Spinal cord (tissue), 10 donors: ENCODE measurements at places on chromosomes 5 and 9.

GRCh38 chr5:172395483-172395882 is 58.8 kb downstream of the SH3PXD2B start:
- no peak for DNase-seq

- DNase-seq = no peak
These were observed 820 bp downstream of the PCDHGA4 start for GRCh38 chr5:141355641-141356040.

- no peak for DNase-seq
These were observed 505.6 kb downstream of the TLE1 start for GRCh38 chr9:81183761-81184160.

DNA sequence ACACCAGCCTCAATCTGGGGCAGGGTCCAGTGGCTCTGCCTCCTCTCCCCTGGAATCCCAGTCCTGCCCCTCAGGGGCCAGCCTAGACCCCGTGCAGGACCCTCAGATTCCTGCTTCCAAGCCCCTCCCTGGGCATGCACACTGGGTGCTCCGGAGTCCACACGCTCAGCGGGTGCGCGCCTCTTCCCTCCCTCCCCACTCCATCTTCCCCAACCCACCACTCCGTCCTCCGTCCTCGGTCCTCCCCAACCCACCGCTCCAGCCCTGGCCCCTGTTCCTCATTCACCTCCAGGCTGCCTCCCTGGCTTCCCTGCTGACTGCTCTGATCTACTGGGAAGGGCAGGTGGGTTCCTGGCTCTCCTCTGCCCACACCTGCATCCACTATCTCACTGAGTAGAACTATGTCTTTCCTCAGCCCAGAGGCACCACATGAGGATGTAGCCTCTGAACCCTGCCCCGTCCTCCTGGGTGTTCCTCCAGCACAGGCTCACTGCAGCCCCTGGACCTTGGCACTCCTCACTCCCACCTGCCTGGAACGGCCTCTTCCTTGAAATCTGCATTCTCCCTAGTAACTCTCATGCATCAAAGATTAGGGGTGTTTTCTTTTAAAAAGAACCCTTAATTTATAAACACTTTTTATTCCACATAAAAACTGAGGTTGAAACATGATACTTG is 92.8 kb downstream of the CAMSAP1 start:
- DNase-seq = no peak

DNA sequence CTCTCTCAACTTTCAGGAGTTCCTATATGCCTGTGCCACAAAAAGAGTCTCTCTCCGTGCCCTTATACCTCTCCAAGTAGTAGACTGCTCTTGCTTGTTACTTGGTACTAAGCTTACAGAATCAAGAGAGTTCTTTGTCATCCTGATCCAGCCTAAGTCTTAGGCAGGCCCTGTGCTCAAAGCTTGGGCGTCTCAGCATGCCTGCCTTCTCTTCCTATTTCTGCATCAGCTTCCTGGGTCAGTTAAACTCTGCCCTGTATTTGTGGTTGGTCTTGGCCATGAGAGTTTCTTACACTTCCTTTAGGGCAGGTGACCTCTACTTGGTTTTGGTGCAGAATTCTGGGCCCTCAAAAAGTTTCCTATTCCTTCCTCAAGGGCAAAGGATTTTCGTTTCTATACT is 33.0 kb upstream of the UGCG start:
- DNase-seq = no peak

DNA sequence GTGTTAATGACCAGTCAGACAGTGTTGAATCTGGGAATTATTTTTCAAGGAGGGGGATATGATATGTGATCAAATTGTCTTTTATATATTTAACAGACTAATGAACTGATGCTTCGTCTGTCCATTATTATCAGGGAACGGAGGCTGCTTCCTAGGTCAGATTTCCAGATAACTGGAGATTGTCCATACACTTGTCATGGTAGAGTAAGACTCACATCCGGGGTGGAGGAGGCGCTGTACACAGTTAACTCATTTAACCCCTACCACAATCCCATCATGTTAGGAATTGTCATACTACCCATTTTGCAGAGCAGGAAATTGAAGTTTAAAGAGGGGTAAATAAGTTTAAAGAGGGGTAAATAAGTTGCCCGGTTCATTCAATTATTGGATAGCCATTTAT is 55.9 kb downstream of the ARHGAP26 start:
- no peak for DNase-seq

DNA sequence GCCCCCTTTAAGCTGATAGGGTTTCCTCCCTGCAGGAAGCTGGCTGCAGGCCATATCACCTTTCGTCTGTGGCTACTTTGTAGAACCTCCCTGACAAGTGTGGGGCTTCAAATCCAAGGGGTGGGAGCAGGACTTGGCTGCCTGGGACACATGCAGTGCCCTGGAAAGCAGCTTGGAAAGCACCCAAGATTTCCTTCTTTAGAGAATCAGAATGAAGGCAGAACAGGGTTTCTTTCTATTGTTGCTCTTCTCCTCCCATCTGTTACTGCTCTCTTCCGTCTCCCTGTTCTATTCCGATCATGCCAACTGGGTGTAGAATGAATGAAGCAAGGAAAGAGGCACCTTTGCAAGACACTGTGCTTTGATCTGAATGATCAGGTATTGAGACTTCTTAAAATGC is 282.2 kb downstream of the MED10 start:
- DNase-seq = peak; percentile 64

DNA sequence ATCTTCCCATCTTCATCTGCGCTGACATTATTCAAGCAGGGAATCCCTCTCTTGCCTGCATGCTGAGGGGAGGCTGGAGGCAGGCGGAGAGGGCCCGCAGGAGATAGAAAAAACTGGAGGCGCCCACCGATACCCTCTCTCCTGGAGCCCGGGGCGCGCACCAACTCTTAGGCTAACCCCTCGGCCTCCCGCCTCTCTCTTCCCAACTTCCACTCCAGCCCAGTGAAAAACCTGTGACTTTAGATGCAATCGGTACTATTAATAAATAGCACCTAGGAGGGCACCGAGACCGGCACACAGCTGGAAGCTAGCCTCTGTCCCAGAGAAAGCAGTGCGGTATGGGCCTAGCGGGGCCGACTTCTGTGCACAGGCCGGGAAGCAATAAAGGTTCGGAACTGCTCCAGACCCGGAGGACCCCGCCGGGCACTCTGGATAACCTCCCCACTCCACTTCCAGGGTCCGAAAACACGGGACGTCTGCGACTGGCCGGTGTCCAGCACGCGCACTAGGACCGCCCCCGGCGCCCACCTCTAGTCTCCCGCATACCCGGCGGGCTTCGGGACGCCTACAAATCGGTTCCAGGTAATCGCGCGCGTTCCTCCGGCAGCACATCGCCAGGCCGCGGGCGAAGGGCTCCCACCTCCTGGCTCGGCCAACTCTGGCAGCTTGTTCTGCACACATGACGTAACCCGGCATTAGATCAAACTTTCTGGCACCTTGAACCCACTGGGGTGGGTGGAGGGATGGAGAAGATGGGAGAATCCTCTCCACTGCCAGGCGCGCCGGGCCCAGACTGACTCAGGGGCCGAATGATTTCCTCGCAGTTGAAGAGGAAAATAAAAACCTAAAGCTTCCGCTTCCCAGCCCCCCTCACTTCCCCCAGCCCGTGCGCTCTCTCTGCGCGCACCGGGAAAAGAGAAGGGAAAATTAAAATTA is 1.4 kb downstream of the EFNA5 start:
- peak; percentile 15 for DNase-seq

GRCh38 chr5:645421-645820 is 33.3 kb downstream of the CEP72 start:
- no peak for DNase-seq

DNA sequence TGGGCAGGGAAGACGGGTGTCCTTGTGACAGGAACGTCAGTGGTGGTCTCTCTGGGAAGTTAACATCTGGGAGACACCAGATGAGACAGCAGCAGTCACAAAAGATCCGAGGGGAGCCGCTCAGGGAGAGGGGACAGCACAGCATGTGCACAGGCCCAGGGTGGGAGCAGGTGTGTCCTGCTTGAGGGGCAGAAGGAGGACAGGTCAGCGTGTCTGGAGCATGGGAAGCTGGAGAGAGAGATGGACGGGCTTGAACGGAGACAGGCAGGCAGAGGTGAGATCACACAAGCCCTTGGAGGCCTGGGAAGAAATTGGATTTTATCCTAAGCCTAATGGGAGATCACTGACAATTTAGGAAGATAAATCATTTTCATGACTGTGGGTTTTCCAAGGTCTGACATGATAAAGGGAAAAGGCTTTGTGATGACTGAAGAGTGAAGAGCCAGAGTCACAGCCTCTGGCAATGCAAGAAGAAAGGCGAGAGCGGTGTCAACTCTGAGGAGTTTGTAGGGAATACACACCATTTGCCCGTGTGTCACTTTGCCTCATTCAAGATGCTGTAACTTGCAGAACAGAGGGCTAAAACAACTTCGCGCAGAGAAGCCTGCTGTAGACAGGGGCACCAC is 88.3 kb downstream of the FSTL4 start:
- peak; percentile 22 for DNase-seq

DNA sequence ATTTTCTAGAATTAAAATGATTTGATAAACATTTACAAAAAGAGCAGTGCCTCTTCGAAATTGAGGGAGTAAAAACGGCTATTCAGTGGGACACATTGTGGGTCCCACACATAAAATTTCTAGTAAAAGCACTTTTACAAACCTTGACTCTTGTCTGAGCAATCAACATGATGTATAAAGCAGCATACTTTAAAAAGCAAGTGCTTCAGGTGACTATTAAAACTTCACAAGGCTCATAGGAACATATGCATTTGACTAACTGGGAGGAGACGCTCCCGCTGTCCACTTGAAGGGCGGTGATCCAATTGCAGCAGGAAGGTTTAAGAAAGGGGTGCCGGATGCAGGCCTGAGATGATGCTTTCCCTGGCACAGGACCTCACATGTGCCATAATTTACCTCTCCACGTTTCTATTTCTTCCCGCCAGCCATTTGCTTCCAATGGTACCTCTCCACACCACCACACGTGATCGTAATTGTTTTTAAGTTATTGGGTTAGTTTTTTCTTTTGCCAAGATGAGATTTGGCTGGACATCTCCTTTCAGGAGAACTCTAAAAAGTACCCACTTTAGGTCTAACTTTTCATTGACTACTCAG is 1.8 kb downstream of the MCTP1 start:
- no peak for DNase-seq

- DNase-seq = no peak
These were observed 41.6 kb downstream of the ADAMTS12 start for GRCh38 chr5:33850100-33850594.

DNA sequence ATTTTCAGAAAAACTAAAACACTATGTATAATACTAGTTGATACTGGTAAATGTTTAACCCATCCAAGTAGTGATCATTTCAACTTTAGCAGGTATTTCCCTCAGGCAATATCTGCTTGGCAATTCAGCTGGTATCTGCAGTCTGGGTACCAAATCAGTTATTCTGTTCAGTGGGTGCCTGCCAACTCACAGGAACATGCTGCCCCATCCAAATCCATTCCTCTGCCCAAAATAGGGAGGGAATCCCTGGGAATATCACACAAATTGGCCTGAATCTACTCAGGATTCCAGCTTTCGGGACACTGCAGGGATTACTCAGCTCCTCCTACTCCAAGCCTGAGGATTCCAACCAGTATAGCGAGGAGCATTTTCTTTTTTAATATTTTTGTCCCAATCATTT is 61.7 kb upstream of the PDE4D start:
- no peak for DNase-seq

DNA sequence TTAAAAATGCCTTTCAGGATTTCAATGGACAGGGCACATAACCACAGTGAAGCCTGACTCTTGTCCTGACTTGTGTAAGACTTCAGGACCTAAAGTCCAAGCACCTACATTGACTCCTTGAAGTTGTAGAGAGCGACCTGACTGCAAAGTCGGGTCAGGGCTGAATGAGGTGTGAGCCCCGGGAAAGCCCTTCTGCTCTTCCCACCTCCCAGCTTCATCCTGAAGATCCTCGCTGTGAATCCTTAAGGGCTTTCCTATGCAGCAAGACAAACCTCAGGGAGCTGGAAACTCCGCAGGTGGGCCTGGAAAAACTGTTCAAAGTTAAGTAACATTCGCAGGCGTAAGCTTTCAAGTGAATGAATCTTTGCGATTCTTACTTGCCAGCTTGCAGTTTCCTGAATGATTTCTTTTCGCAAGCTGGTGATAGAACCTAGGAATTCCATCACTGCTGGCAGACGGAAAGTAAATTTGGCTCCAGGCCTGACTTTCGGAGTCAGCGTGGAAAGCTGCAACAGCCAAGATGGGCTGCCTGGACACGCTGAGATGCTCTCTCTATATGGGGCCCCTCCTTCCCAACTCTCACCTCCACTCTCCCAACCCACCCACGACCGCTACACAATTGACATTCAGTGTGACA is 10.9 kb downstream of the SEMA5A start:
- DNase-seq = no peak

- DNase-seq = no peak
These were observed 426.1 kb downstream of the RAB3C start for GRCh38 chr5:59008816-59009473.

DNA sequence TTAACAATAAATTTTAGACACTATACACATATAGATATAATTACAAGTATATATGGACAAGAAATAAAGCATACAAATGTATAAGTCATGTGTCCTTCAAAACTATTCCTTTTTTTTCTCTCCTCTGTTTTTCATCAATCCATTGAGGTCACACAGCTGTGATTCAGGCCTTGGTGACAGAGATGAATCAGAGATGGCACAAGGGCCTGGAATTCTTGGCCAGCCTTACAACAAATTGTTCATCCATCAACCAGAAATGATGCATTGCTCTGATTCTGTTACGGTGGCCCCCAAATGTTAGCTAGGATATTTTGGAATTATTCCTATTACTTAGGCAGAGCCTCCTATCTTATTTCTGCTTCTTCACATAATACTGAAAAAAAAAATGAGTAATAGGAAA is 108.7 kb upstream of the MPDZ start:
- no peak for DNase-seq

DNA sequence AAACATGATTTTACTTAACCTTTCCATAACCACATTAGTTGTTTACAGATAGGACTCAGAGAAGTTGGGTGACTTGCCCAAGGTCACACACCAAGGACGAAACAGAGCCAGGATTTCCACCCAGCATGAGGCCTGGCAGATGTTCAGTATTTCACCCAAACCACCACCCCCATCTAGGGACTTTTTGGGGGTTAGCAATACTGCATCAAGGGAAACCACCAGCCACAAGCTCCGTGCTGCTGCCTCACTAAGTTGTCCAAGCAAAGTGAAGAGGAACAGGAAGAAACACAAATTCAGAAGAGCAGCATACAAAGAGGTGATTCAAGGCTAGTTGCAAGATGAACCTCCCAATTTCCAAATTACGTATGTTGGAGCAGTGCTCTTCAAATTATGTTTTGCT is 219.6 kb upstream of the RORB start:
- DNase-seq = no peak

- no peak for DNase-seq
These were observed 4.9 kb upstream of the KCNIP1 start for GRCh38 chr5:170498811-170499351.

GRCh38 chr5:72656331-72656730 is 149.1 kb upstream of the ZNF366 start:
- no peak for DNase-seq

DNA sequence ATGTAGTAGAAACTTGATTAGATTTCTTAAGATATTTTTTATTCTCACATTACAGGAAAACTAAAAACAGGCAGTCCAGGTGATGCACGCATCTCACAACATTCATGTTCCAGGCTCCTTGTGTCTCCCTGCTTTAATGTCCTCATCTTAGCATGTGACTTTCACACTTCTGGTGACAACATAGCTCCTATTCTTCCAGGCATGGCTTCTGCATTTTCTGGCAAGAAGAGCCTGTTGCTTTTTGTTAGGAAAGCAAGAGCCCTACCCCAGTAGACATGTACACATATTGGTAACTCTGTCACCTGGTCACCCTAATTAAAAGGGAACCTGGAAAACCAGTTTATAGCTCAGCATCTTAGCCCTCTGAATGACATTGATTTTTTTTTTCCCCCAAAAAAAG is 92.5 kb downstream of the PPIC start:
- no peak for DNase-seq

GRCh38 chr5:2433086-2433485 is 318.4 kb downstream of the IRX2 start:
- no peak for DNase-seq
